ENCODE measurements at places on chromosomes 6 and 20.
A peak's percentile ranks its signal among the peaks of the same experiment; 100 is the strongest.

DNA sequence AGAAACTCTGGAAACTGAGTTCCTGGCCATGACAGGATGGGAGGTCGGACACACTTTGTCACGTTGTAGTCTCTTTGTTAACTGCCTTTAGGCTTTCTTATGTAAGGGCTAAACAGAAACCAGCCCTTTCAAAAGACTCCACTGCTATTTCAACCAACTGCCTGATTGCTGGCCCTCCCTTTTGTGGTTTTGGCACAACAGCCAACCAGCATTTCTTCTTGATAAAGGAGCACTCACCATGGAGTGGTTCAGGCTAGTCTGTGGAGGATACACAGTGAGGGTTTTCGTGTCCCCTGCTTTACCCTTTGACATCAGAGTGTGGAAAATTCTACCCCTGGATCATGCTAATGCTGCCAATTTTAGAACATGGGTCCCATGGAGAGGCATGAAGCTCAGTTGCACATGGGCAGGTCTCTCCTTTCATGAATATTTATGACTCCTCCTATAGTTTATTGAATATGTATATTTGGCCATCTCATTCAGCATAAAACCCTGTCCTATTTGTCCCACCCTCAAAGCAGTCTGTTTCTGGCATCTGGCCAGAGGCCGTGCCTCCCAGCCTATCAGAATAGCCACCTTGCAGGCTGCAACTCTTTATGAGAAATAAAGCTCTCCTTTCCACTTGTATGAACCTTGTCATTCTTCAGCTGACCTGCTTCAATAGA lies 148.3 kb downstream of the HS3ST5 start:
- no peak for DNase-seq

DNA sequence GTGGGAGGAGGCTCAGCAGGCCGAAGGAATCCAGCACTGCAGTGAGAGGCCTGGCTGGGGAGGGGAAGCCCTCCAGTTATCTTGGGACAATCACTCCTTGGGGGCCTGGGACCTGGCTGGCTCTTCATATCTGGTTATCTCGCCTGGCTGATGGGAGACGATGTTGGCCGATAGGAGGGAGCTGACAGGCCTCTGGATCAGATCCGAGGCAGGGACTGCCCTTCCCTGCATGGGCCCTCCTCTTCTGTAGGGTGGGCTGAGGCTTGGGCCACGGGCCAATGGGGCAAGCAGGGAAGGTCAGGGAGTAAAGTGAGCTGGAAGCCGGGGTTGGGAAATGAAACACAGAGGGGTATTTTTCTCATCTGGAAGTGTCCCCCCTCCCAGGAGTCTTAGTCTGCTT lies 25.2 kb downstream of the MANBAL start:
- no peak for DNase-seq

- DNase-seq = no peak
Measured at GRCh38 chr6:22409486-22409885, 112.7 kb upstream of the PRL start.

DNA sequence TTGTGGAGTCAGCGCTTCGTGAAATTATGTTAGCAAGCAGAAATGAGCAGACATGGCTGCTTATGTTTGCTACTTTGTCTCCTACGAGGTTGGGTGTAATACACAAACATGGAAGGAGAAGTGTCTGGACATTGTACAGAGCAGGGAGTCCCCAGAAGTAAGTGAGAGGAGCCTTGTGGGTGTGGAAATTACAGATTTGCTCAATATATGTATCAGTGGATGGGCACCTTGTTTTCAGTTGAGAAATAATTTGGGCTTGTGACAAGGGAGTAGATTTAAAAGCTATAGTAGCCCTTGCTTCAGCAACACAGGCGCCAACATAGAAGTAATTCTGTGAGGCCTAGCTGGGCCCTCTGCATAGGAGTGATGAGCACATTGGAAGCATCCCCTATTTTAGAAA lies 49.2 kb downstream of the HECA start:
- DNase-seq = no peak

GRCh38 chr6:41636833-41637193 lies 1.5 kb upstream of the MDFI start:
- no peak for DNase-seq

- DNase-seq = no peak
Measured at GRCh38 chr20:35398660-35399144, 13.1 kb downstream of the UQCC1 start.

- no peak for DNase-seq
Measured at GRCh38 chr6:8535519-8535918, 100.2 kb upstream of the SLC35B3 start.

- peak; percentile 77 for DNase-seq
Measured at GRCh38 chr6:43070028-43070632, 6.0 kb upstream of the PTK7 start.

DNA sequence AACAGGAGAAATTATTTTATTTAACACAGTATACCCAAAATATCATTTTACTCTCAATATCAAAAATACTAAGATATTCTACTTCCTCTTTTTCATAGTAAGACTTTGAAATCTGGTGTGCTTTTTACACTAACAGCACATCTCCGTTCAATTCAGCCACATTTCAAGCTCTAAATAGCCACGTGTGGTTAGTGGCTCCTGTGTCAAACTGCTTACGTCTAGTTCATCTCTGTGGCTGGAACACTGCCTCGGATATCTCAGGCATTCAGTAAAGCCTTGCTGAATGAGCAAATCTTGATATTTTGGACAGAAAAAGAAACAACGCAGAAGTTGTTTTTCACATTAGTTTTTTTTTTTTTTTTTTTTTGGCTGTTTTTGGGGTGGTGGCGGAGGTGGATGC lies 136.1 kb downstream of the EYA4 start:
- DNase-seq = no peak

DNA sequence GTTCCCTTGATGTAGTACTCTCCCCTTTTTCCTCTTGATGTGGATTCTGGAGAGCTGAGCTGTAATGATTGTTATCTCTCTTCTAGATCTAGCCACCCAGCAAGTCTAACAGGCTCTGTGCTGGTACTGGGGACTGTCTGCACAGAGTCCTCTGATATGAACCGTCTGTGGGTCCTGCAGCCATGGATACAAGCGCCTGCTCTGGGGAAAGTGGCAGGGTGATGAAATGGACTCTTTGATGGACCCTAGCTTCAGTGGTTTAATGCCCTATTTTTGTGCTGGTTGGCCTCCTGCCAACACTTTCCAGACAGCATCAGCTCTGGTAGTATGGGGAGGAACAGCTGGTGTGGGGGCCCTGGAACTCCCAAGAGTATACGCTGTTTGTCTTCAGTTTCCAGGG lies 216.3 kb downstream of the ADGRG6 start:
- DNase-seq = no peak

GRCh38 chr20:37315452-37316110 lies 26.1 kb downstream of the MANBAL start:
- peak; percentile 58 for DNase-seq

- no peak for DNase-seq
Measured at GRCh38 chr6:70310063-70310694, 7.3 kb upstream of the COL9A1 start.

GRCh38 chr6:131003488-131004386 lies 59.3 kb downstream of the EPB41L2 start:
- DNase-seq = no peak

GRCh38 chr6:62721408-62721807 lies 435.4 kb upstream of the KHDRBS2 start:
- DNase-seq = no peak
